ENCODE measurements at places on chromosomes 12 and 14.
A peak's percentile ranks its signal among the peaks of the same experiment; 100 is the strongest.

GRCh38 chr12:89073027-89073398 lies 279.3 kb downstream of the DUSP6 start:
- no peak for DNase-seq

DNA sequence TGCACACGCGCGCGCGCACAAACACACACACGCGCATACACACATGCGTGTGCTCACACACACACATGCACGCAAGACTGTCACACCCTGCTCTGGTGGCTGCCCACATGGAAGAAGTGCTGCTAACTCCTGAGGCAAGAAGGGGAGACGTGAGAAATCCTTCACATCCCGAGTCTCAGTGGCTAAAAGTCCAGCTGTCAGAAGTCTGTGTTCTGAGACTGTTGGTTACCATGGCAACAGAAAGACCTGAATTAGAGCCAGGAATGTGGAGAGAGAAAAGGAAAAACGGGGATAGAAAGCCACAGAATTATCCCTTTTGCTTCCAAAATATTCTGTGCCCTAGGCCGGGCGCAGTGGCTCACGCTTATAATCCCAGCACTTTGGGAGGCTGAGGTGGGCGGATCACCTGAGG lies 71.2 kb downstream of the PPFIBP1 start:
- DNase-seq: peak; percentile 67

- DNase-seq: no peak
Measured at GRCh38 chr12:121454921-121455320, 55.0 kb downstream of the RNF34 start.

- DNase-seq: no peak
Measured at GRCh38 chr14:94679106-94679810, 67.1 kb downstream of the SERPINA3 start.

GRCh38 chr12:54394281-54394719 lies 9.8 kb upstream of the ZNF385A start:
- no peak for DNase-seq

DNA sequence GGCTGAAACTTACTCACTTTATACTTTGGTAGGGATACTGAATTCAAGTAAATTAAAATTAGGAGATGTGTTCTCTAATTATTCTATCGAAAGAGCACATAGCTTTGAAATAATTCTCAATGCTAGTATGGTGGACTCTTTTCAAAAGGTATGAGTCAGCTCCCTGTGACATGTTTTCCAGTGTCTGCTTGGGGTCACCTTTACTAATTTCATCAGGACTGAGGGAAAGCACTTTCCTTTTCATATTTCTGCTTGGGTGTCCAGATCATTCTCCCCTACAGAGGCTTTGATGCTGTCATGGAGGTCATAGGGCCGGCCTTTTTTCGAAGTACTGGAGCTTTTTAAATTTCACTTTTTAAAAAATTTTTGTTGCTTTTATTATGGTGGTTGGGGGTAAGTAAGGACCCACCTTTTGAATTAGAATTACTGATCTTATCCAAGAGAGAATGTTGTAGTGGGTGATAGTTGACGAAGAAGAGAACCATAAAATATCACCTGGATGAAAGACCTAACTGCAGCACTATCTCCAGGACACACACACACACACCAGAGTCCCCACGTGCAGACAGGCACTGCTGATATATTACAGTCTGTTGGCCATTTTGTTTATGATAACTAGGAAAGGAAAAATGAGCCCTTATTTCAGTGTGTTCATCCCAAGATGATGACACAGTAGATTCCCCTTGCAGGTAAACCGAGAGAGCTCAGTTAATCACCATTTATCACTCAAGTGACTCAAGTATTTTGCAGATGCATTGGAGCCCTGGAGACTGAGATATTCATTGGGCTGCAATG lies 558.6 kb downstream of the DIO2 start:
- DNase-seq: no peak

GRCh38 chr12:22447223-22447622 lies 97.1 kb downstream of the C2CD5 start:
- DNase-seq: no peak

DNA sequence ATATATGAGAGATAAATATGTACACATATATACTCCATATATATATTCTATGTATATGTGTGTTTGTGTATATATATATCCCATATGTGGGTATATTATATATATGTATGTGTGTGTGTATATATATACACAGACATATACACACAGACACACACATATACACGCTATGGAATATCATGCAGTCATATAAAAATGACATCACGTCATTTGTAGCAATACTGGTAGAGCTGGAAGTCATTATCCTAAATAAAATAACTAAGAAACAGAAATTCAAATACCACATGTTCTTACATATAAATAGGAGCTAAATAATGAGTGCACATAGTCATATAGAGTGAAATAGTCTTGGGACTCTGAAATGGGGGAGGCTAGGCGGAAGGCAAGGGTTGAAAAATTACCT lies 1000.2 kb downstream of the LRFN5 start:
- no peak for DNase-seq

GRCh38 chr12:110606253-110606611 lies 7.7 kb upstream of the TCTN1 start:
- no peak for DNase-seq

GRCh38 chr12:64745980-64746379 lies 13.2 kb downstream of the GNS start:
- DNase-seq: no peak

DNA sequence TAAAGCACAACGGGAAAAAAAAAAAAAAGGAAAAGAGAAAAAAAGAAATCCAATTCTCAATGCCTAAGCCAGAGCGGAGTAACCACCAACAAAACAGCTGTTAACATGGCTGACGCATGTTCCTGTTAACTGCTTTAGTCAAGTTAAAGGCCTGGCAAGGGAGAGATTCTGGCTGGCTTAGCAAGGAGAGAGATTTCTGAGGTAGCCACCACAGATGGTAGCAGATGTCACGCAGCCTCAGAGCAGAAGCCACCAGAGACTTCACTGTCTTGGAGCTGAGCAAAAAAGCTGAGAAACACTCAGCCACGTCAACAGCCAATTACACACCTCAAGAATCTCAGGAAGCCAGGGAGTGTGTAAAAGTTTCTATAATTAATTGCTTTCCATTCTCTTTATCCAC lies 87.1 kb downstream of the TMCC3 start:
- no peak for DNase-seq

DNA sequence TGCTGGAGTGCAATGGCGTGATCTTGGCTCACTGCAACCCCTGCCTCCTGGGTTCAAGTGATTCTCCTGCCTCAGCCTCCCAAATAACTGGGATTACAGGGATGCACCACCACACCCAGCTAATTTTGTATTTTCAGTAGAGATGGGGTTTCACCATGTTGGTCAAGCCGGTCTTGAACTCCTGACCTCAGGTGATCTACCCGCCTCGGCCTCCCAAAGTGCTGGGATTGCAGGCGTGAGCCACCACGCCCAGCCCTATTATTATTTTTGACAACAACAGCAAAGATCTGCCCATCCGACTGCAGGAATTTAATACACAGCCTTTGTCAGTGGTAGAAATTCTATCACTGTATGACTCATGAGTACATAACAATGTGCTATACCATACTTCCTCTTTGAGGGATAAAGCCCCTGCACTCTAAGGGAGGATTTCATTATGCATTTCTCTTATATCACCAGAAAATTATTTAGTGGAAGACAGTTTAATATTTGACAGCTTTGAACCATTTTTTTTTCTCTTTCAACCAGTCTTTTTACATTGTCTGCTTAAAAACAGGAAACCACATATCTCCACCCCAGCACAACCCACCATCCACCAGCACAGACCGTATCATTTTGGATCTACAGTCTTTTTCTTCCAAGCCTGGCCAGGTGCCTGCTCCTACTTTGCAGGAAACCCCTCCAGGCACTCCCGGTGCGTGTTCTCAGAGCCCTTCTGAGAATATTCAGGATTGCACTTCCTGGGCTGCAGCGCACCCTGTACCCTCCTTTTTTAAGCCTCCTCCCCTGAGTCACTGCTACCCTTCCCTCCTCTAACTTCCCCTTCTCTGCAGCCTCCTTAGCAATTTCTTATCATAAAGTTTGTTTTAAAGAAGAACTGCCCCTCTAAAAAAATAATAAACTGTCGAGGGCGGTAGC lies 594 bp downstream of the ARHGDIB start:
- peak; percentile 63 for DNase-seq

DNA sequence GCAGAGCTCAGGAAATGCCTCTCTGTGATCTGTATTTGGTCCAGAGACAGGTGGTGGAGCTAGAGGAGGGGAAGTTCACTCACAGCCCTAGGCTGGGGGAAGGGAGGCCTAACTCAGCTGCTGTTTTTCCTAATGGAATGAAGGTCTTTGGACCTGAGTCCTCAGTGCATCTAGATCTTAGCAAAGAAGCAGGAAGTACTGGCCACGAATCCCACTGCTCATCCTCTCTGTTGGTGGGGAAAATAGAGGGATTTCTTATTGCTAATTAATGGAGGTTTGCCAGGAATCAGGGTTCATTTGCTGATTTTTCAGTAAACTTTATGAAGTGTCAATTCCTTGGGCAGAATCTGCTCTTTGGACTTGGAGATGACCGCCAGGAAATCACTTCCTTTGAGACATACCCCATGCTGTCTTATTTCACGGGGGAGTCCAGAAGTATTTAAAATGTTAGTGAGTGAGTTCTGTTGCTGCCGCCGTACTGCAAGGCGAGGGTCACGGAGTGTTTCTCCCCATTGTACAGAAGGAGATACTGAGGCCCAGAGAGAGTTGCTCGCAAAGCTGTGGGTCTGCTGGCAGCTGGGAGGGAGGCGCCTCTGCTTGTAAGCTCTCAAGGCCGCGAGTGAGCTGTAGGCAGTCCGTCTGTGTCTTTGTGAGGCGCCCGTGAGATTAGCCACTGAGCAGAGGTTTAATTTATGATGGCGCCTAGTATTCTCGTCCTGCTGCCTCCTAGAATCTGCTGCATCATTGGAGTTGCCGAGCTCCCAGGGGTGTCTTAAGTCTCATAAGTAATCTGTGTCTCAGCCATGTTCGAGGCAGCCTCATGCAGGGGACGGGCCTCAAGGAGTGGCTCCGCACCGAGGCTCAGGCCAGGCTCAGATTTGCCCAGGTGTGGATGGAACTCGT lies 88.2 kb downstream of the TSPAN9 start:
- no peak for DNase-seq

- DNase-seq: no peak
Measured at GRCh38 chr12:126537961-126538530, 1472.8 kb downstream of the AACS start.

- DNase-seq: no peak
Measured at GRCh38 chr12:118315821-118316220, 56.9 kb downstream of the TAOK3 start.

DNA sequence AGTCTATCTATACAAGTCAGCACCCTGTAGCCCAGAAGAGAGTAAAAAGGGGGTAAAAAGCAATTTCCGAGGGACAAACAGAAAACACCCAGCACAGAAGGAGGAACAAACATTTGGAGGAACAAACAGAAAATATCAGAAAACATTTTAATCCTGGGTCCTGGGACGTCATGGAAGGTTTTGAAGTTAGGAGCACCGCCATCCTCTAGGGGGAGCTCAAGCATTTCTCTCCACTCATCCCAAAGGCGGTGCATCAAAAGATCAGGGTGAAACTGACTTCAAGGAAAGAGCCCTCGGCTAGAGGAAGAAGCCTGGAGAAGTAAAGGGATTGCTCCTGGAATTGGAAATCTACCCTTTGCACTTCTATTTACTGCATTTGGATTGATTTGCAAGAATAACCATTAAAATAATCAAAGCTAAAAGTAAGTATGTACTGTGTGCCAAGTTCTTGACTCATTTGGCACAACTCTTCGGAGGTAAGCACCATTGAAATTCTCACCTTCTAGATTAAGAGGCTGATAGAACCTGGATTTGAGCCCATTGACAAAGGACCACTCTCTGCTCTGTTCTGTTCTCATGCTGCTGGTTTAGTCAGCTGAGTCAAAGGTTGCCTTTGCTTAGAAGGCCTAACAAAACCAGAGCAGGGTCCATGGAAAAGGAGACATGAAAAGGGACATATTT lies 17.2 kb upstream of the POC1B start:
- peak; percentile 52 for DNase-seq

- DNase-seq: no peak
Measured at GRCh38 chr14:76331328-76332011, 44.5 kb upstream of the ESRRB start.

- no peak for DNase-seq
Measured at GRCh38 chr14:65356327-65356836, 56.1 kb upstream of the FUT8 start.

- peak; percentile 65 for DNase-seq
Measured at GRCh38 chr12:47939009-47939601, 24.3 kb upstream of the TMEM106C start.

- no peak for DNase-seq
Measured at GRCh38 chr14:85556267-85556666, 26.3 kb downstream of the FLRT2 start.

DNA sequence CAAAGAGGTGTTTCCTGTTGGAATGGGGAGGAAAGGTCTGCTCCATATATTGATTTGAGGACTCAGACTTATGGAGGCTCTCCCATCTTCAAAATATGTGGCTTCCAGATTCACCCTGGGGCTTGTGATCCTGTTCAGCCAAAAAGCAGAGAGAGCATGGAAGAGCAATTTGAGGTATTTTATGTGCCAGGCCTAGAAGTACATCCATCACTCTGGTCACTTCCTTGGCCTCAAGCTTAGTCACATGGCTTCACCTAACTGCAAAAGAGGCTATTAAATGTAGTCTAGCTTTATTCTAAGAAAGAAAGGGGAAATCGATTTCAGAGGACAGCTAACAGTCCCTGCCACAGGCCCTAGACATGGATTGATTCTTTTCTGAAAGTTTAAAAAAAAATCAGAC lies 86.2 kb downstream of the C12orf50 start:
- no peak for DNase-seq

DNA sequence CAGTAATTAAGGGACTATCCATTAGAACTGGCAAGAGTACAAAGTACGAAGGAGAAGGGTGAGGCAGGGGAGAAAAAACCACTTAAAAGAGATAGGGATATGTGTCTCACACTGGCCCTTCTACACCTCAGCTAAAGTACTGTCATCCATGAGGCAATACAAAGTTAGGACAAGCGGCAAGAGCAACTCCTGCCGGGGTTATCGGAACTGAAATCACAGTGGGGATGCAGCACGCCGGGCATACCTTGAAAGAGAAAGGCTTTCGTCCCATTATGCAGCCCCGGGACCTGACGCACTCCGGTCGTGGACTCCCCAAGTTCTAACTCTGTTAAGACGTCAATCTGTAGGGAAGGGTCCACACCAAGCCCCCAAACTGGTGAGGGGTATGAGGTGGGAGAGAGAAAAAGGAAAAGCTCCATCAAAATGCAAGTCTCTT lies 1.1 kb downstream of the NELL2 start:
- no peak for DNase-seq

GRCh38 chr12:108699955-108700563 lies 31.3 kb downstream of the CORO1C start:
- DNase-seq: no peak

- no peak for DNase-seq
Measured at GRCh38 chr14:82879949-82880535, 1346.4 kb upstream of the SEL1L start.

GRCh38 chr14:73747379-73748211 lies 33.4 kb upstream of the PNMA1 start:
- DNase-seq: no peak

GRCh38 chr12:80714846-80715245 lies 1.9 kb upstream of the MYF5 start:
- DNase-seq: no peak

- no peak for DNase-seq
Measured at GRCh38 chr14:90045616-90046015, 16.2 kb upstream of the KCNK13 start.

GRCh38 chr12:18595412-18595811 lies 142.4 kb downstream of the PLCZ1 start:
- DNase-seq: no peak

Data from heart left ventricle (tissue), 16 donors.